ENCODE measurements at places on chromosomes 1 and 21.

DNA sequence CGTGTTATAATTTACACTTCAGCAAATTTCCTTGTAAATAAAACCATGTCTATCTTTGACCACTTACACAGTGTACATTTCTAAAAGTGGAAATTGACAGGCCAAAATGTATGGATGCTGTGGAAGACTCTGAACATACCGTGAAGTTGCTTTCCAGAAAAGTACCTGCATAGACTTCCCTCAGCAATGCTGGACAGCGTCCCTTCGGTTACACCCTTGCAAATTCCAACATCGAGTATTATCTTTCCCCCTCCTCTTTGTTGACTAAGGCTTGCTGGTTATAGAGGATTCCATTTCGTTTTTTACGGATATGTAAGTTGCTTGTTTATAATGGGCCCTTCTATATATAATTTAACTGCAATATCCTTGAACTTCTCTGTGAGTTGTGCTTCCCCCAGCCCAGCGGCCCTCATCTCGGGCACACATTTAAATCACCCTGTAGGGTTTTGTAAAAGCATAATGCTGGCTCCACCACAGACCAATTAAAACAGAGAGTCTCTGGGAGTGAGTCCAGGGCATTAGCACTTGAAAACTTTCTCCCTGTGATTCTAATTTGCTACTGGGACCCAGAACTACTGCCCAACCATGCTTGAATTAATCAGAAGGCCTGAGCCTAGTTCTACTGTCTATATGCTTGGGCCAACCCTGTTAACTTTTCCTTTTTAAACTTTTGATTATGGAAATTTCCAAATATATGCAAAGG, 230.3 kb downstream of the GRIK3 start:
- no peak for DNase-seq

DNA sequence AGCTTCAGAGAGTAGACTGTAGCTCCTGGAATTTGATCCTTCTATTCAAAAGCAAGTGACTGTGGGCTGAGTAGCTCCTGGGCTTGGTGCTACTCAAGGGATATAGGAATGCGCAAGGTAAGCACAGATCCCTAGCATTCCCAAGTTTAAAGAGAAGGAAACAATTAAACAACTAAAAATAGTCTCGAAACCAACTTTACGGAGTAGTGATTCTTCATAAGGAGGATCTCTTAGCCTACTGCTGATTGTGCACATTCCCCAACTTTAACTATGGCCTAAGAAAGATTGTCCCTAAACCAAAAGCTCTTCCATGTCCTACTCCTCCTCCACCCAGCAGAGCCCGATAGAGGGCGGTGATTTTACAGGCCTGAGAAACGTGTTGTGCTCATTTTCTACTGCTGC, 226.5 kb upstream of the CAMK1G start:
- DNase-seq = no peak

GRCh38 chr1:41353744-41354143, 7.5 kb upstream of the FOXO6 start:
- peak; percentile 37 for DNase-seq

GRCh38 chr1:159211331-159212136, 6.9 kb downstream of the ACKR1 start:
- peak; percentile 6 for DNase-seq

DNA sequence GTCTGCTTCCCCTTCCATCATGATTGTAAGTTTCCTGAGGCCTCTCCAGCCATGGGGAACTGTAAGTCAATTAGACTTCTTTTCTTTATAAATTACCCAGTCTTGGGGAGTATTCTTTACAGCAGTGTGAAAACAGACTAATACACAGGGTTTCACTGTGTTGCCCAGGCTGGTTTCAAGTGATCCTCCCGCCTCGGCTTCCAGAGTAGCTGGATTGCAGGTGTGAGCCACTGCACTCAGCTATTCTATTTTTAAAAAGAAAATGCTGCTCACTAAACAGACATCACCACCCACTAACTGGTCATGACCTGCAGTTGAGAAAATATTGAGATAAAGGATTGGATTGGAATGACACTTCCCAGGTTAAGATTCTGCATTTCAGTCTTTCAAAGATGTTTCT, 20.8 kb upstream of the SLC2A7 start:
- no peak for DNase-seq

DNA sequence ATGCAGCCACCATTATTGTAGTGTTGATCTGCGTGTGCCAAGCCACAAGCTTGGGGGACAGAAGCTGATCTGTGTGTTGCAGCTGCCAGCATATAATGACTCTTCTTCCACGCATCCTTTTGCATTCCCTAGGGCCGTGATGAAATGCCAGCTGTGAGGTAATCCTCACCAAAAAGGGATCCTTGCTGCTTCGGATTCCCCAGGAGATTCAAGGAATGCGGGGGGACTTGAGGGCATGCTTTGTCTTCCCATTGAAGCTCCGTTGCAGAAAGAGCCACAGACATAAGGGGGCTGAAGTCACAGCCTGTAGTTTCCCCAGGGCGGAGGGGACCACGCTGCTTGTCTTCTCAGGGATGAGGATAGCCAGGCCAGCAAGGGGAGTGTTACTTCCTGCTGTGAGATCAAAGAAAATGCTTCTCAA, 281.6 kb upstream of the FMN2 start:
- DNase-seq = no peak

DNA sequence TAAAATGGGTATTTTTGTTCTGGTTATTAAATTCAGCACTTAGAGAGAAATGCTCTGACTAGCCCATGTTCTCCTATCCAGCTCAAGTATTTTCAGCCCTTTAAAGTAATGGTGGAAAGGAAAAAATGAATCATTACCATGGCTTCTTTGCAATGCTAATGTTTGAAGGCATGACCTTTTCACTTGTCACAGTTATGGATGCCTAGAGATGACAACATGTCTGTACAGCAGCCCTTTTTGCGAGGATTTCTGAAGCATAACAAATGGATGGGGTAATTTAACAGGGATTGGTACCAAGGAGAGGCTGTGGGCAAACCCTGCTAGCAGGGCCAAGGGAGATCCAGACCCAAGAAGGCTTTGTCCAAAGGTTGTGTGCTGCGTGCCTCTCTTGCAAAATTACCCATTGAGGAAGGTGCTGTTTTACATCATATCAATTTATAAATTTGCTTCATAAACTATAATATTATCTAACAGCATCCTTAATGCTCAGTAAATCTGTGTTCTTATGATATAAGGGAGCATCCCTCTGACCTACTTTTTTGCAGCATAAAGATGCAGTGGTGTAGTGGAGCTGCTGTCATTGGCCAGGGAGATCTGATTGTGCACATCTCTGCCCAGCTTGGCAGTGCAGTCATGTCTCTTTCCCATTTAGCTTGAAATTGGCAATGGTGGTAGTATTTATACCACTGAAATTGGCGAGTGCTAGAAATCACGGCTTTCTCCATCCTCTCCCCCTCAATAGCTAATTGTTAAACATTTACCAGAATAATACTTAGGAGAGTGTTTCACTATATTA, 327.1 kb downstream of the PCP4 start:
- DNase-seq = no peak

DNA sequence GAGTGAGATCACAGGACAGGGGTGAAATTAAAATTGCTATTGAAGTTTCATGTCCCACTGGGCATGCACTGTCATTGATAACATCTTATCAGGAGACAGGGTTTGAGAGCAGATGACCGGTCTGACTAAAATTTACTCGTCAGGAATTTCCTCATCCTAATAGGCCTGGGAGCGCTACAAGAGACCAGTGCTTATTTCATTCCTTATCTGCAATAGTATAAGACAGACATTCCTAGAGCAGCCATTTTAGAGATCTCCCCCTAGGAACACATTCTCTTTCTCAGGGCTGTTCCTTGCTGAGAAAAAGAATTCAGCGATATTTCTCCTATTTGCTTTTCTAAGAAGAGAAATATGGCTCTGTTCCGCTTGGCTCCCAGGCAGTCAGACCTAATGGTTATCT, 181.4 kb upstream of the ETV3 start:
- DNase-seq = no peak

Data from foreskin fibroblast (primary cell).